ENCODE measurements at places on chromosomes 16 and 17.

DNA sequence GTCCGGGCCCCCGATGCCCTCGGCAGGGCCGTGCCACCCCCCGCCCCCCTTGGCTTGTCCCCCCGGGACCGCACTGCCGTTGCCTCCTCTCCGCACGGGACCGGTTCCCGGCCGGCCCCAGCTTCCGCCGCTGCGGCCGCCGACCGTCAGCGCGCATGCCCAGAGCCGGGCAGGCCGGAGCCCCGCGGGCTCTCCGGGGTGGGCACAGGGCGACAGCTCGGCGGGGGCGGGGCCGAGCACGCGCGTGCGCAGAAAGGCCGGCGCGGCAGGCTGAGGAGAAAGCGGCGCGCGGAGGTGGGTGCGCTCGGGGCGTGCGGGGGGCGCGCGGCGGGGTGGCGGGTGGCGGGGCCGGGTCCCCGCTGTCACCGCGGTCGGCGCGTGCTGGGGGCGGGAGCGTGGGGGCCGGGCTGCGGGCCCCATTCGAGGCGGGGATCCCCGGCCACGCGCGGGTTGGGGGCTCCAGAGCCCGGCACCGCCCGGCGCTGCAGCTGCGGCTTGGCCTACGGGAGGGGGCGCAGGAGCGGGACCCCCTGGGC is at the start of gene TBC1D24:
TSS of gene TBC1D24 (plus strand) at position 251 of the 536 bp plus-strand sequence. CDS start 21,022 bp downstream, outside the sequence.
- H3K4me1 ChIP-seq, result peaks cover 55% of the 10 kb centered on the region
- DNase-seq, result peak; percentile 88
- H3K4me3 ChIP-seq, result peak within 1 kb of the TSS; percentile 79
- no peaks in the 10 kb centered on the region for H3K36me3 ChIP-seq
- H3K27ac ChIP-seq, result peak within 1 kb of the TSS; percentile 91

DNA sequence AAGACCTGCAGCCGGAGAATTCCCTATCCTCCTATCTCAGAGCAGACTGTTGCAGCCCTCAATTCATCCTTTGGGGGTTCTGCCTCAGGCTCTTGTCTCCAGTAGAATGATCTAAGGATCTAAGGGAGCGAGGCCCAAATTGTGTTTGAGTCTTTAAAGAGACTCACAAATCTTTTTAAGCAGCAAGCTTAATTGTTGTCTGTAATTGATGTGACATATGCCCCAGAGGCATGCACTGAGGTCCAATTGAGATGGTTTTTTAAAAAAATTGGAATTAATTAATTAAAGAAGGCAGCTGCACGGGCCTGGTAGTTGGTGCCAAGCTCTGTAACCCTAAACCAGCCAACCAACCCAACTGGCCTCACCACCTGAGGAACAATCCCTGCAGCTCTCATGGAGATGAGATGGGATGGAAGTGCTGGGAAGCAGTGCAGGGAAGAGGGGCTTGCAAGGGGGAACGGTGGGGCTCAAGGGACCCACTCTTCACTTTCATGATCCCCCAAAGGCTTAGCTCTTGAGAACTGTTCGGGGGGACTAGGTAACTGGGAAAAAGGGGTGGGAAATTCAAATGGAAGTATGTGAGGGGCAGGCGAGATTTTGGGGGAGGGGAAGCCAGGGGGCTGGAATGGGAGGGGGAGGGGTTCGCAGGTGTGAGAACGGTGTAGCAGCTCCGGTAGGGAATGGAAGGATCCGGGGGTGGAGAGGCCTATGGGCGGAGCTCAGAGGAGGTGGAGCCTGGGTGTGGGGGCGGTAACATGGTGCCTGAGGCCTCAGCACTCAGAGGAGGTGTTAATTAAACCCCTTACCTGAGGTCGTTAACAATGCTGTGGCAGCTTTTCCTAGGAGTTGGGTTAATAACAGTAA is 9.2 kb upstream of the ZNF652 start:
- H3K4me3 ChIP-seq, result no peak overlapping the region
- no peaks in the 10 kb centered on the region for H3K36me3 ChIP-seq
- no peaks in the 10 kb centered on the region for H3K4me1 ChIP-seq
- no peak for DNase-seq

GRCh38 chr17:48595278-48595999 is 1.9 kb upstream of the HOXB5 start:
- H3K27ac ChIP-seq, result no peak overlapping the region
- no peak overlapping the region for H3K4me3 ChIP-seq
- no peak for DNase-seq

- H3K27me3 ChIP-seq, result peaks cover 17% of the 10 kb centered on the region
- H3K4me1 ChIP-seq, result peaks cover 36% of the 10 kb centered on the region
- peak; percentile 80 for DNase-seq
- H3K4me3 ChIP-seq, result no peak overlapping the region
- peaks cover 6% of the 10 kb centered on the region for H3K36me3 ChIP-seq
- H3K27ac ChIP-seq, result peak overlapping the region; percentile 75
These were observed 18.6 kb downstream of the GRIN2C start for GRCh38 chr17:74840989-74841666.

All from left ventricle myocardium inferior (tissue), 1 donor.